ENCODE measurements at places on chromosomes 12 and 14.

- DNase-seq: no peak
Observed at GRCh38 chr14:92353447-92353846, 30.5 kb downstream of the SLC24A4 start.

GRCh38 chr12:94433744-94434143, 25.9 kb downstream of the CEP83 start:
- no peak for DNase-seq

DNA sequence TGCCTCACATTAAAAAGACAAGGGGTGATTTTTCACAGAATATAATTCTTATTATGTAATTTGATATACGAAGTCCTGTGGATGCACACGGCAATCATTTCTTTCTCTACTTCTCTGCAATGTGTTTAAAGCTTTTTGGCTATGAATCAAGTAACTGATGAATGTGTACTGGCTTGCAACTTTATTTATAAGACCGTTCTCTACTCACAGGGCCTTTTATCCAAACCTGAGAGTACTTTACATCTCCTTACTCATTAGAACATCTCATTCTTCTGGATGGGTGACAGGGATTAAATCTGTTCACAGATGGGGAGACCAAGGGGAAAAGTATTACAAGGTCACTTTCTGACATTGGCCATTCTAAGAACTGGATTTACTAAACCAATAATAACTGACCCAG, 215.8 kb upstream of the DIO2 start:
- DNase-seq: no peak

GRCh38 chr12:14193639-14194038, 171.8 kb upstream of the ATF7IP start:
- peak; percentile 71 for DNase-seq

Measured in COR-L47 (cell line).